SJCRH30 (cell line): ENCODE measurements at places on chromosomes 2 and 18.

DNA sequence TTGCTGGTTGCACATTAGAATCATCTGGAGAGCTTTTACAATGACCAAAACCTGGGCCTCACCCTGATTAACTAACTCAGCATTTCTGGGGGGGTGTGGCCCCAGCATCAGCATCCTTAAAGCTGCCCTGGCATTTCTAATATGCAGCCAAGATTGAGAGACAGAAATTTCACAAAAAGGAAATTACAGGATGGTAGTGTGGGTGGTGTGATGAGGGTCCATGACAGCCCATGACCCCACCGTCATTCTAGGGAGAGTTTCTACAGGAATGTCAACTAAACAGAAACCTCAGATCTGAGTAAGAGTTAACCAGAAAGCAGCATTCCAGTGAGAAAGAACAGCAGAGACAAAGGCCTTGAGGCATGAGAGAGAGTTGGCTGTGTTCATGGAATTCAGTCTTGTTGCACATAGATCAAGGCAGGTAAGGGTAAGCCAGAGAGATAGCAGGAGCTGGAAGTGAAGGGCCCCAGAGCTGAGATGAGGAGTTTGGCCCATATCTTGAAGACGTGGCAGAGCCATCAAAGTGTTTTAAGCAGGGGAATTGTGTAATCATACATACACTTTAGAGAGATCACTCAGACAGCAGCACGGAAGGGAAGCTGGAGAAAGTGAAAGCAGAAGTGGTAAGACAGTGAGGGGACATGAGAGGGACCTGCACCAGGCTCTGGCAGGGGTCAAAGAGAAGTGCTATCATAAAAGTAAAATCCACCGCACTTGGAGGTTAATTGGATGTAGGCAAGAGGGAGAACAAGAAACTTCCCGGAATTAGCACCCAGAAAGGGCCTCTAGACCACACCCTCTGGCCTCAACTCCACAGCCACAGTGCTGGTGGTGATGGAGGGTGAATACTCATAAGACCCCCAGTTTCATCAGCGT, 7.8 kb upstream of the TRABD2A start:
- DNase-seq, result no peak

DNA sequence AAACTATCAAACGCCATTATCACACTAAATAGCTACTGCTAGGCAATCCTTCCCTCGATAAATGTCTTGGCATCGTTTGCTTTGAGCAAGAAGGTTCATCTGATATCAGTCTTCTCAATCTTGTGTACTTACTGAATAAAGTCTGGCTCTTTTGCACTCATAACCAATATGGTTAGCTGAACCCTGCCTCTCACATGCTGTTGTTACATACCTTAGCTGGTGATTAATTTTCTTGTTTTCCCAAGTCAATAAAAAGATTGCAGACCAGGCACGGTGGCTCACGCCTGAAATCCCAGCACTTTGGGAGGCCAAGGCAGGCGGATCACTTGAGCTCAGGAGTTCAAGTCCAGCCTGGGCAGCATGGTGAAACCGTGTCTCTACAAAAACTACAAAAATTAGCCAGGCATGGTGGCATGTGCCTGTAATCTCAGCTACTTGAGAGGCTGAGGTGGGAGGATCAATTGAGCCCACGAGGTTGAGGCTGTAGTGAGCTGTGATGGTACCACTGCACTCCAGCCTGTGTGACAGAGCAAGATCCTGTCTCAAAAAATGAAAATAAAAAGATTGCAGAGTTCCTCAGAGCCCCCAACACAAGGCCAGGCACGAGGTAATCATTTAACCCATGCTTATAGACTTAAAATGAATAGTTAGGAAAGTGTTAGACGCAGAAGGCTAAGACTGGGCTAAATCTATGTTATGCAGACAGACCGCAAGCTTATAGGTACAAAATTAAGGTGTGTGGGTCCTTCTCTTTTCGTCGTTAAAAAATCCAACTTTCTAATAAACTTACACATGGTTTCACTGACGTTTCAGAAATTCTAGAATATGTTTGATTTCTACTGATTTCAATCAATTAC, 177.5 kb downstream of the ALPK2 start:
- DNase-seq, result no peak

- no peak for DNase-seq
These were observed 28.2 kb upstream of the MCM6 start for GRCh38 chr2:135904341-135904989.

DNA sequence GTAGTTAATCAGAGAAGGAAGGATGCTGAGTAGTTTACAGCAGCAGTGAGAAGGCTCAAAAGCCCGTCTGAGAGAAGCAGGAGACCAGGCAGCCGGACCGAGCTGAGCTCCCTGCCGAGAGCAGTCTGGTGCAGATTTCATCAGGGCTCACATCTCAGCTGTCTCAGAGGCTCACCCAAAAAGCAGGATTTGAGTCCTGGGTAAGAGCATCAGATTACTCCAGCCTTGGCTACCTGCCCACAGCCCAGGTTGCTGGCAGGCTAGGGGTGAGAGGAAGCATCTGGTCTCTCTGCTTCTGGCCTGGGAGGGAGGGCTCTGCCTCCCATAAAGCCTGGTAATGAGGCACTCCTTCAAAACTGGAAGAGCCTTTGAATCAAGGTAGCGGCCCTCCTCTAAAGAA, 140.5 kb downstream of the ST6GAL2 start:
- DNase-seq, result peak; percentile 80

- no peak for DNase-seq
These were observed 188.8 kb upstream of the EPC2 start for GRCh38 chr2:148455791-148456190.

DNA sequence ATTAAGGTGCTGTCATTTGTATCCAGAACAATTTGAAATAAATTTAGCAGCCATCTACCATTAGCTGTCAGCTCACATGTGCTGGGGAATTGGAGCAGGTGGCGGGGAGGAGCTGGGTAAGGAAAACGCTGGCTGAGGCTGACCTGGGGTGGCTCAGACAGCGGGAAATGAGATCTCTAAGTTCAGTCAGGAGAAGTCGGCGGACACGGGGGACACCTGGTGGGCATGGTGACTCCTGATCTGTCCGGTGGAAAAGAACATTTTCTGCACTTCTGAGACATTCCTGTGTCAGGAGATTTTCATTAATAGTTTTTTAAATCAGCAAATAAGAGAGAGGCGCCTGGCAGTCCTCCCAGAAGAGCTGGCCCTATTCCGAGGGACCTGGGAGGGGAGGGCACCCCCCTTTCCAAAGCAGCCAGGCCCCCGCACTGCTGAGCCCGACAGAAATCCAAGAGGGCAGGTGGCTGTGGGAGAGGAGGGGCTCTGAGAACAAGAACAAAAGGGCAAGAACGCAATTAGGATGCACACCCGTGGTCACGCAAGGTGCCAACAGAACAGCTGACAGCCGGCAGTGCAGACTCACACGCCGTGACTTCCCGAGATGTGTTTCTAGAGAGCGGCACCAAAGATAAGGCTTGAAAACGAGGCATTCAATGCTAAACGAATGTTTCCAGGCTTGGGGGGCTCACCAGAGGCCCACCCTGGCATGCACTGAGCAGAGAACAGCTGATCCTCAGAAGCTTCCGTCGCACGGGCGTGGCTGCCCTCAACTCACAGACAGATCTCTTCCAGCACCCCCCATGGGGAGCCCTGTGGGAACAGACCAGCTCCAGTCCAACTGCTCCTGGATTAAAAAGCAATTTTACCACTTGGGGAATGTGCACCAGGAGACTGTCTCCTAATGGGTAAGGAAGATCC, 26.4 kb downstream of the SLC66A2 start:
- peak; percentile 56 for DNase-seq
